Naive thymus-derived CD8-positive, alpha-beta T cell (primary cell): ENCODE measurements at places on chromosomes 6 and 20.

GRCh38 chr6:53306819-53307347 is 41.9 kb downstream of the ELOVL5 start:
- no peak for DNase-seq

- DNase-seq, result no peak
Measured at GRCh38 chr6:52554684-52555280, 22.1 kb downstream of the TRAM2 start.

- DNase-seq, result no peak
Measured at GRCh38 chr6:75608956-75609533, 7.4 kb downstream of the SENP6 start.

GRCh38 chr20:63235399-63235983 is at the start of gene BIRC7:
Gene BIRC7 (plus strand): TSS chr20:63235905. CDS start chr20:63236097, 192 bp downstream.
- peak; percentile 43 for DNase-seq

DNA sequence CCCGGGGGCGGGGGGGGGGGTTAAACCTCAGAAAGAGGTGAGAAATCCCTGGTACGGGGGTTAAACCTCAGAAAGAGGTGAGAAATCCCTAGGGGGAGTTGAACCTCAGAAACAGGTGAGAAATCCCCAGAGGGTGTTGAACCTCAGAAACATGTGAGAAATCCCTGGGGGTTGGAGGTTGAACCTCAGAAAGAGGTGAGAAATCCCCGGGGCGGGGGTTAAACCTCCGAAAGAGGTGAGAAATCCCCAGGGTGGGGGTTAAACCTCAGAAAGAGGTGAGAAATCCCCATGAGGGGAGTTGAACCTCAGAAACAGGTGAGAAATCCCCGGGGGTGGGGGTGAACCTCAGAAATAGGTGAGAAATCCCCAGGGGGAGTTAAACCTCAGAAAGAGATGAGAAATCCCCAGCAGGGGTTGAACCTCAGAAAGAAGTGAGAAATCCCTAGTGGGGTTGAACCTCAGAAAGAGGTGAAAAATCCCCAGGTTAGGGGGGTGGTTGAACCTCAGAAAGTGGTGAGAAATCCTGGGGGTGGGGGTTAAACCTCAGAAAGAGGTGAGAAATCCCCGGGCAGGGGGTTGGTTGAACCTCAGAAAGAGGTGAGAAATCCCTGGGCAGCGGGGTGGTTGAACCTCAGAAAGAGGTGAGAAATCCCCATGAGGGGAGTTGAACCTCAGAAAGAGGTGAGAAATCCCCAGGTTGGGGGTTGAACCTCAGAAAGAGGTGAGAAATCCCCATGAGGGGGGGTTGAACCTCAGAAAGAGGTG is 87.4 kb downstream of the PLG start:
- DNase-seq, result no peak

- no peak for DNase-seq
Measured at GRCh38 chr6:47424436-47424836, 53.2 kb upstream of the CD2AP start.

DNA sequence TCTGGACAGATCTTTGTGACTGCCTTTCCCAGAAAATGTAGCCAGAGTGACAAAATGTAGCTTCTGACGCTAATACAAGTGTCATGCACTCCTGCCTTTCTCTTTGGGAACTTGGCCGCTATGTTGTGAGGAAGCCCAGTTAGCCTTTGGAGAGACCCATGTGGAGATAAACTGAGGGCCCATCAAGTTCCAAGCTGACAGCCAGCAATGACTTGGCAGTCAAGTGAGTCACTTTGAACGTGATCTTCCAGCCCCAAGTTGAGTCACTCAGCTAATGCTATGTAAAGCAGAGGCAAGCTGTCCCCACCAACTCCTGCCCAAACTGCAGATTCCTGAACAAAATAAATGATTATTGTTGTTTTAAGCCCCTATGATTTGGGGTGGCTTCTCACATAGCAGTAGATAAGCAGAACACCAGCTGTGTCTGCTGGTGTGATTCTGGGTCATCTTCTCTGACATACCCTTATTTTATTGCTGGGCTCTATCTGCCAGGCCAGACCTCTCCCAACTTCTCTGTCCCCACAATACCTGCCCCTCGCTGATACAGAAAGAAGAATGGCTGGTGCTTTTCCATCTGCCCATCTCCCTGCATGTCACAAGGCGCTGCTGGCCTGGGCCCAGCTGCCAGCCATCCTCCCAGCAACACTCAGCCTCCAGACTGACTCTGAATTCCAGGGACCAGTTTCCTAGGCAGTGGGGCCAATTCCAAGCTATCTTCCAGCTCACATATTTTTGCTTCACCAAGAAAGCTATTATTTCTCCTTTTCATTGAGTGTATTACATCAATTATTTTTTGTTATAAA is 274.8 kb downstream of the LRFN2 start:
- DNase-seq, result no peak

DNA sequence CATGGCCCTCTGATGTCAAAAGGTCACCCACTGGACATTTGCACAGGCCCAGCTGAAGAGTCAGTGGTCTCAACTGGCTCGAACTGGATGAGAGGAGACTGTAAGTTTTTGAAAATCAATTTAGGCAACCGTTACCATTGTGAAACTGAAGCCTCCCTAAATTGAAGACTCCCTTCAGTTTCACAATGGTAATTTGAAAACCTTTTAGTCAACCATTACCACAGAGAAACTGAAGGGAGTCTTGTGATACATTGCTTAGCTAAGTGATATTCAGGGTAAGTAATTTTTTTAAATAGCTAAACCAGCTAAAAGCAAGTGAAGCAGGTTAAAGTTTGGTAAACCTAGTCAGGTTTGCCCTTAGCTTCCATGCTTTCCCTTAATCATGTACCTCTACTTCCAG is 197.3 kb upstream of the NT5E start:
- DNase-seq, result no peak

GRCh38 chr6:71766146-71766760 is 120.1 kb upstream of the RIMS1 start:
- DNase-seq, result no peak

GRCh38 chr20:54100563-54100962 is 30.2 kb upstream of the BCAS1 start:
- no peak for DNase-seq

DNA sequence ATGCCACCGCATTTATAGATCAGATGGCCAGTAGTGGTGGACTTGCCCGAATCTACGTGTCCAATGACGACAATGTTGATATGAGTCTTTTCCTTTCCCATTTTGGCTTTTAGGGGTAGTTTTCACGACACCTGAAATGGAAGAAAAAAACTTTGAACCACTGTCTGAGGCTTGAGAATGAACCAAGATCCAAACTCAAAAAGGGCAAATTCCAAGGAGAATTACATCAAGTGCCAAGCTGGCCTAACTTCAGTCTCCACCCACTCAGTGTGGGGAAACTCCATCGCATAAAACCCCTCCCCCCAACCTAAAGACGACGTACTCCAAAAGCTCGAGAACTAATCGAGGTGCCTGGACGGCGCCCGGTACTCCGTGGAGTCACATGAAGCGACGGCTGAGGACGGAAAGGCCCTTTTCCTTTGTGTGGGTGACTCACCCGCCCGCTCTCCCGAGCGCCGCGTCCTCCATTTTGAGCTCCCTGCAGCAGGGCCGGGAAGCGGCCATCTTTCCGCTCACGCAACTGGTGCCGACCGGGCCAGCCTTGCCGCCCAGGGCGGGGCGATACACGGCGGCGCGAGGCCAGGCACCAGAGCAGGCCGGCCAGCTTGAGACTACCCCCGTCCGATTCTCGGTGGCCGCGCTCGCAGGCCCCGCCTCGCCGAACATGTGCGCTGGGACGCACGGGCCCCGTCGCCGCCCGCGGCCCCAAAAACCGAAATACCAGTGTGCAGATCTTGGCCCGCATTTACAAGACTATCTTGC is 725 bp downstream of the EEF1A1 start:
- peak; percentile 68 for DNase-seq

- no peak for DNase-seq
Measured at GRCh38 chr6:24358219-24358821, 461 bp upstream of the DCDC2 start.

DNA sequence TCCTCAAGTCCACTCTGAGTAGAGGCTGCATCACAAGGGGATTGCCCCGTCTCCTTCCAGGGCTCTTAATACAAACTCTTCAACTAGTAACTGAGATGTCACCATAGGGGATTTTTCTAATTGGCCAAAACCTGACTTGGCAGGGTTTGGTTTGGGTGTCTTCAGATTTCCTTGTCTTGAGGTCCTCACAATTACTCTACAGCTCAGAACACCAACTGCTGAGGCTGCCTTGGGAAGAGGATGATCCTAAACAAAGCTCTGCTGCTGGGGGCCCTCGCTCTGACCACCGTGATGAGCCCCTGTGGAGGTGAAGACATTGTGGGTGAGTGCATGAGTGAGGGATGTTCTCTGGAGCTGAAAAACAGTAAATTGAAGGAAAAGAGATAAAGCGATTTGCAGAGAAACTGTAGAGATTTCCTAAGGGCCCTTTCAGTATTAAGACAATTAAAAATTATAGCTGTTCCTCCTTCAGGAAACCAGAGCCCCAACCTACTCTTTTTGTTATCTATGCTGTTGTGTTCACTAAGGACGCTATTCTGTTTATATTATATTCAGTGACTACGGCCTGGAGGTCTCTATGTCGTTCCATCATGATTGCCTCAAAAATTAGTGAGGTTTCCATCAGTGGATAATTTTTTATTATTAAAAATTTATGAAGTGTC is at the start of gene HLA-DQA1:
HLA-DQA1 (plus strand) TSS at position 188 of the 662 bp plus-strand sequence; CDS start at position 241, 53 bp downstream.
- DNase-seq, result no peak

GRCh38 chr6:30396833-30397479 is 52.0 kb downstream of the RPP21 start:
- DNase-seq, result peak; percentile 71

DNA sequence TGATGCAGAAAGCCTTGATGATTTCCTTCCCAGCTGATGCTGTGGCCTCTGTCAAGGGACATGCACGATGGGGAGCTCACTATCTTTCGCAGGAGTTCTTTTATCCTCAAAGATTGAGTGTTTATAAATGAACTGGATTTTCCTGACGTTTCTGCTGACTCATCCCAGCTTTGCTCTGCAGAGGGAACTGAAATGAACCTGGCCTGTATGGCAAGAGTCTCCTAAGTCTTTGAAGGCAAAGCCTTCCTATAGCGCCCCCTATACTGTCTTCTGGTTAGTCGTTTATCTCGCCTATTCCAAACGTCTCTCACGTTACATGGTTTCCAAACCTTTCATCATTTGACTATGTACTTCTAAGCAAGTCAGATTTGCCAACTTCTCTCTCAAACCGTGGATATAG is 565.3 kb downstream of the KIF16B start:
- no peak for DNase-seq

DNA sequence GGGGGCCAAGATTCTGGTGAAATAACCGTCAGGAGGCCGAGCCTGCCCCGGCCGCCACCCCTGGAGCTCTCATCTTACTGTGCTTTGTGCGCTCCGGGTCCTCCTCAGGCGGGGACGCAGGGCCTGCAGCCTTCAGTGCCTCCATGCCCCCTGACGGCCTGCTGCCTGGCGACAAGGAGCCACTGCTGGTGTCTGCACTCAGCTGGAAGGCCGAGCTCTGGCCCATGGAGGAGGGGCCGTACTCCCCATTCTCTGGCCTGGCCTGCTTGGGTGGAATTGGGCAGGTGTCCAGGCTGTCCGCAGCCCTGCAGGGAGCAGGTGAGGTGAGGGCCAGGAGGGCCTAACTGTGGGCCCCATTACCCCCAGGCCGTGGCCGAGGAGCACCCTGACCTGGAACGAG is 5.3 kb downstream of the ZNF512B start:
- DNase-seq, result no peak

- no peak for DNase-seq
Measured at GRCh38 chr20:57986666-57987065, 241.8 kb downstream of the ANKRD60 start.

- DNase-seq, result no peak
Measured at GRCh38 chr20:13289031-13289430, 68.0 kb downstream of the ISM1 start.

DNA sequence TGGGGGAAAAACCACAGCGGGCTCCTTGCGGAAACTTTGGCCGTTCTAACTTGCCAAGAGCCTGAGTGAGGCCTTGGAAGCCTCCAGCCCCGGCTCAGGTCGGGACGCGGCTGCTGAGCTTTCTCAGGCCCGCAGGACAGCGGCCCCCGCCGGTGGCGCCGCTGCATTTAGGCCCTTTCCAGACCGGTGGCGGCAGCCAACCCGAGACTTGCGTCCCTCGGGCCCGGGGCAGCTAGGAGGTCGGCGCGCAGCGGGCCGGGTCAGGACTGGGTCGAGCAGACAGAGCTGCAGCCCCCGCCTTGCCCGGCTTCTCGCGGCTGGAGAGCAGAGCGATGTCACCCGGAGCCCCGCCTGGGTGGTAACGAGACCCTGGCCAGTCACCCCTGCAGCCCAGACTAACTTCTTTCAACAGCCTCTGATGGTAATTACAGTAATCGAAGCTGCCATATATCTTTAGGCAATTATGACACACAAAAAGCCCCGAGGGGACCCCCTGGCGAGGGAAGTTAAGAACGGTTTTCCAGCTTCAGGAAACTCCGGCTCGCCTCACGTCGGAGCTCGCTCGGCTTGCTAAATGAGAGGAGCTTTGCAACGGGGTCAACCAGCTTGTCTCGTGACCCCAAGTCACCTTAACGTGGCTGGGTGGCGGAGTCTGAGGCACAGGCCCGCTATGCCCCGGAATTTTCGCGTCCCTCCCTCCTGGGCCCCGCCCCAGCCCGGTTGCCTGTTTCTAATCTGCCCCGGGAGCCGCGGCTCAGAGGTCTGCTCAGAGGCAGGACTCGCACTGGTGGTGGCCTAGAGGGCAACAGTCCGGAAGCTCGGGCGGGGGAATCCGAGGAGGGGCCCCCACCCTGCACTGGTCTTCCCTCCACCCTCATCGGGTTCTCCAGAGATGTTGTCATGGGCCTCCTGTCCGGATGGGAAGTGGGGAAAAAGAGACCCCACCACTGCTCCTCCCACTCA is 3.0 kb downstream of the NR2E1 start:
- DNase-seq, result no peak
